ENCODE measurements at places on chromosomes 3 and 15. TPM values are rescaled to one million over a fixed set of nuclear protein-coding genes. Genes with fewer than 3 reads are reported as not detected.

LARP6 gene
- polyA plus RNA-seq: not detected

MEGF11 gene
- 0.21 TPM for polyA plus RNA-seq

EFCAB12 gene
- polyA plus RNA-seq: 0.05 TPM

LYZL4 gene
- not detected for polyA plus RNA-seq

SLC28A1 gene
- polyA plus RNA-seq: not detected

EPHA3 gene
- polyA plus RNA-seq: not detected

C3orf49 gene
- polyA plus RNA-seq: not detected

SNTN gene
- not detected for polyA plus RNA-seq

PAQR5 gene
- not detected for polyA plus RNA-seq

STRIT1 gene
- polyA plus RNA-seq: not detected

RBP2 gene
- polyA plus RNA-seq: not detected

JAGN1 gene
- 70.8 TPM for polyA plus RNA-seq

MLF1 gene
- 6.8 TPM for polyA plus RNA-seq

GRCh38 chr15:91429973-91430372 lies 329.9 kb downstream of the SV2B start:
- no peak for DNase-seq

- DNase-seq: no peak
Measured at GRCh38 chr3:17040322-17040989, 155.7 kb downstream of the PLCL2 start.

GRCh38 chr15:76309601-76310330 lies 1.5 kb downstream of the ETFA start:
- no peak for DNase-seq

GRCh38 chr3:125001557-125002413 lies 54.0 kb downstream of the HEG1 start:
- peak; percentile 5 for DNase-seq

GRCh38 chr3:97575742-97576141 lies 188.8 kb upstream of the ARL6 start:
- DNase-seq: no peak

GRCh38 chr3:94246171-94246570 lies 183.3 kb downstream of the NSUN3 start:
- no peak for DNase-seq

DNA sequence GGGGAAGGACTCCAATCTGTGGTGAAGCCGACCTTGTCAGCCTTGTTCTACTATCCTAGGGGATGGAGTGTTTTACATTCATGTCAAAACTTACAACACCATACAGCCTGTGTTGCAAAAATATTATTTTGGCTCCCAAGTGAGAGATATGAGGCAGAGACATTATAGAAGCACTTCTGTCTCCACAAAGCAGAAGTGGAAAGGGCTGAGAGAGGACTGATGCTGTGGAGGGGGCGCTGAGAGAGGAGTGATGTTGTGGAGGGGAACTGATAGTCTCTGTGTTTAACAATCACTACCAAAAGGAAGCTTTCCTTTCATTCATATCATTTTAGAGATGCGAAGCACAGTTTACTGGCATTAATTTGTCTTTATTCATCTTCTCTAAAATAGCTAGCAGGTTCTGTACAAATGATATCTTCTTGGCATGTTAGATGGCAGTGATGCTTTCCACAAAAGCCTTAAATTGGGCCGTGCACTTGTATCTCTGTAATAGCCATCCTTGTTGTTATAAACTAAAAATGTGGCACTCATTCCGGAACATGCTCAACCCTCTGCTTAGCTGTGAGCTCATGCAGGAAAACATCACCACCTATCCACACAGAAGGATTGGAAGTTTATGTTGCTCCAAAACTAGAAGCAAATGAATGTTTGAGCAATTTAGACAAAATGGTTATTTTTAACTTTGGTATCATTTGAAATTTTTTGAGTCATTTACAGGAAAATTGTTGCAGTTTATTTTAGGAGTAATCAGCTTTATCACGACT lies 134.6 kb upstream of the TP63 start:
- DNase-seq: no peak

- DNase-seq: no peak
Measured at GRCh38 chr3:10806006-10806405, 10.0 kb upstream of the SLC6A11 start.

DNA sequence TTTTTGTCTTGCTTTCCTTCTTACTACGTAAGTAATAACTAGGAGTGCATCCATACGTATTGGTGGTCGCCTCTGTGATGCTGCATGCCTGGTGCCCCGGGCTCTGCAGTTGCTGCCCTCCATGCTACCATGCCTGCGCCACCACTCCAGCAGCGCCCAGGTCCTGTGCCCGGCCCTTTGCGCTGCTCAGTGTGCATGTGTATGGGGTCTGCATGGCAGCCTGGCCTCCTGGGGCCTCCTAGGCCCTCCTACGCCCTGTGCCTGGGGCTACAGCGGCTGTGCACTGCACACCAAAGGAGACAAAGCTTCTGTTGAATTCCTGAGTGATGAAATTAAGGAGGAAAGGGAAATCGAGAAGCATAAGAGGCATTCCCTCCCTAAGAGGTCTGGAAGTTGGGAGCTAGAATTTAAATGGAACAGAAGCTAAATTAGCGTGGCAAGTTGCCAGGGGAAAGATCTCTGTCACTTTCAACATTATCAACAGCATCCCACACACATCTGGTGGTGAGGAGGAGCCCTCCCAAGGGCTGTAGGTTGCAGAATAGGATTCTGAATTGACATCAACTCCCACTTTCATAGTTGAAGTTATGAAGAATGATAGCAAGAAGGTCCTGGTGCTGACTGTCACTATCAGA lies 275.0 kb upstream of the CHRM5 start:
- DNase-seq: no peak

DNA sequence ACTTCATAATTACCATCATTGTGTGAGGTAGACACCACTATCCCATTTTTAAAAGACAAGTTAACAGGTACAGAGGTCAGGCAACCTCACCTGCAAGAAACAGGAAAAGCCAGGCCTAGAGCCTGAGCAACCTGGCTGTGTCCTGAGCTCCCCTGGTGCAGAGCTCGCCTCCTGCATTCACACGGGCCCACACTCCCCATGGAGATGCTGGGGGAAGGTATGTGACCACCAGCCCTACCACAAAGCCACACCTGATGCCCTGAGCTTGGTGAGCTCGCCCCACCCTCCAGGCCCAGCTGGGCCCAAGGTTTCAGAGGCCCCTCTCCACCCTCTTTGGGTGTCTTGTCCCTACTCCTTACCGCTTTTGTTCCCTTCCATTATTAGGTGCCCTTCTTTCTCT lies 1.2 kb upstream of the EFCAB12 start:
- DNase-seq: no peak

DNA sequence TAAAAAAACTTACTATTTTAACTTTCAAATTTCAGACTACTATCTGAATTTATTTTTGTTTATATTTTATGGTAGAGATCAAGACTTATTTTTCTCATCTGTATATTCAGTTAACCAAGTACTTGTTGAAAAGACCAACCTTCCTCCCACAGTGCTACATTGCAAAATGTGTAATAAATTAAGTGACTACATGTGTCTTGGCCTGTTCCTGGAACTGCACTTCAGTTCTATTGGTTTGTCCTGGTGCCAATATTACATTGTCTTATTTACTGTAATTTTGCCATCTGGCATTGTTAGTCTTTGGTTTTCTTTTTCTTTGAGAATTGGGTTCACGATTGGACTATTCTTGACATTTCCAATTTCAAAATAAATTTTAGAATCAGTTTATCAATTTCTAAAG lies 138.4 kb upstream of the KCNMB2 start:
- no peak for DNase-seq

- no peak for DNase-seq
Measured at GRCh38 chr3:138914870-138915502, 32.0 kb downstream of the FOXL2 start.

GRCh38 chr3:178131801-178132200 lies 404.4 kb upstream of the KCNMB2 start:
- no peak for DNase-seq

- DNase-seq: no peak
Measured at GRCh38 chr3:124256156-124256555, 264.2 kb upstream of the ROPN1 start.

- no peak for DNase-seq
Measured at GRCh38 chr15:57533448-57533799, 58.3 kb upstream of the MYZAP start.

DNA sequence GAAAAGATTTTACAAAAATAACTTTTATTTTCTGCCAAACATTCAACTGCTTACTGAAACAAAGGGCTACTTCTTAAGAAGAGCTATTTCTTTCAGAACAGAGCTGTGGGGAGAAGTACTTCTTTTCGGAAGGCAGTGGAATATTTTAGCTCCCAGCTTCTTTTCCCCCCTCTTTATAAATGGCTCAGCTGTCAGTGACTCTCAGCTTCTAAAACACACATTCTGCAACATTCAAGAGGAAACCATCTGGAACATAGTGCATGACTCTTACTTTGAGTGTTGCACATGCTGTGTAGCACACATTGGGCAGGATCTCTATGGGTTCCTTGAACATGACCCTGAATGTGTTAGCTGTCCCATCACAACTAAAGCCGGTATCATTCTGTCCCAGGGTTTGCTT lies 7.0 kb upstream of the C15orf40 start:
- no peak for DNase-seq

- DNase-seq: no peak
Measured at GRCh38 chr3:131831608-131832007, 203.2 kb downstream of the CPNE4 start.

GRCh38 chr3:120678331-120678947 lies 3.6 kb downstream of the HGD start:
- no peak for DNase-seq

DNA sequence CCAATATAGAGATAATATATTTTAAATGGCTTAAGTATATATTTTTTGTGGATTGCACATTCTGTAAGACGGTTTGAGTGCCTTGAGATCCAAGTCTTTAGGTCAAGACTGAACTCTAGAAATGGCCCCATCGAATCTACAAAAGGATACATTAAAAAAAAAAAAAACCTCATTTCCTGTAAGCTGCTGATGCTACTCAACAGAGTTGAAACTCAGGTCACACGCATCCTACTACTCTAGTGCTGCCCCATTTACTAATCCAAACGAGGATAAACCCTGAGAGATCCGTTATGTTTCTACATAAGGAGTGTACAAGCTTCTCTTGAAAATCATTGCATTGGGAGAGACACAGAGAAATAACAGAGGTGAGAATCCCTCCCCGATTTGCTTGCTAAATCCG lies 187.3 kb downstream of the TIGIT start:
- no peak for DNase-seq

GRCh38 chr3:149586871-149587270 lies 71.0 kb downstream of the WWTR1 start:
- DNase-seq: no peak

- no peak for DNase-seq
Measured at GRCh38 chr3:41244620-41245336, 45.5 kb downstream of the CTNNB1 start.

GRCh38 chr15:29522373-29523276 lies 253.0 kb upstream of the NSMCE3 start:
- DNase-seq: no peak

GRCh38 chr3:17709236-17709810 lies 33.1 kb downstream of the TBC1D5 start:
- no peak for DNase-seq

DNA sequence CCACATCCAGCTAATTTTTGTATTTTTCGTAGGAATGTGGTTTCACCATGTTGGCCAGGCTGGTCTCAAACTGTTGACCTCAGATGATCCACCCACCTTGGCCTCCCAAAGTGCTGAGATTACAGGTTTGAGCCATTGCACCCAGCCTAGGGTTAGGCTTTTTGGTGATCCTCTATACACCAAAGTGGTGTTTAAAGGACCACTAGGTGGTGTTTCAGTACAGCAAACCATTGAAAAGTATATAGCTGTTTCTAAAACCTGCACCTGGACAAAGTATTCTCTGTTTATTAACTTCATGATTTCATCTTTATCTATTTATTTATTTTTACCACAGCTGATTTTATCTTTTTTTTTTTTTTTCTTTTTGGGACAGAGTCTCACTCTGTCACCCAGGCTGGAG lies 68.4 kb downstream of the MINDY2 start:
- no peak for DNase-seq

DNA sequence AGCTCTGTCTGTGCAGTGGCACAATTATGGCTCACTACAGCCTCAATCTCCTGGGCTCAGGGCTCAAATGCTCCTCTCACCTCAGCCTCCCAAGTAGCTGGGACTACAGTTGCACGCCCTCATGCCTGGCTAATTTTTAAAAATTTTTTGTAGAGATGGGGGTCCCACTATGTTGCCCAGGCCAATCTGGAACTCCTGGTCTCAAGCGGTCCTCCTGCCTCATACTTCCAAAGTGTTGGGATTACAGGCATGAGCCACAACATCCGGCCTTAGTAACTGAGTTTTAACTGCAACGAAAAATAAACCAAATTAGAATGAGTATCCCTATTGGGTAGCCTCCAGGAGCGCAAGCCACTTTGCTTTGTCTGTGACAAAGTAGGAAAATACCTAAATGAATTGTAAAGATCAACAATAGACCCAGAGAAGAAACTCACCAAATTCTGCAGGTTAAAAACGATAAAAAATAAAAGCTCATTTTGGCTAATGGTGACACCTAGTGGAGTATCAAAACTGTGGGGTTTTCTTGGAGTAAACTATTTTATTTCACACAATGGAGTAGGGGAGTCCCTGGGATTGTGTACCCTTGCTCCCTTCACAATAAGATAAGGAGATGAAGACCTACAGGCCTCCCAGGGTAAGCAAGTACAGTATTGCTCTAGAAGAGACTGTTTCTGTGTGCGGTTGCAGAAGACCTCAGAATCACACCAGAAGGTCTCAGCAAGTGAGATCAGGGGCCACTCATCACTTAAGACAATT lies 21.0 kb upstream of the CA12 start:
- no peak for DNase-seq

GRCh38 chr3:101836652-101837598 lies 12.4 kb upstream of the NFKBIZ start:
- DNase-seq: no peak

- DNase-seq: peak; percentile 70
Measured at GRCh38 chr3:171248426-171249111, 211.6 kb downstream of the TNIK start.

- no peak for DNase-seq
Measured at GRCh38 chr3:183710231-183710630, 12.6 kb downstream of the YEATS2 start.

GRCh38 chr3:112773864-112774263 lies 72.8 kb downstream of the CD200R1L start:
- peak; percentile 44 for DNase-seq

DNA sequence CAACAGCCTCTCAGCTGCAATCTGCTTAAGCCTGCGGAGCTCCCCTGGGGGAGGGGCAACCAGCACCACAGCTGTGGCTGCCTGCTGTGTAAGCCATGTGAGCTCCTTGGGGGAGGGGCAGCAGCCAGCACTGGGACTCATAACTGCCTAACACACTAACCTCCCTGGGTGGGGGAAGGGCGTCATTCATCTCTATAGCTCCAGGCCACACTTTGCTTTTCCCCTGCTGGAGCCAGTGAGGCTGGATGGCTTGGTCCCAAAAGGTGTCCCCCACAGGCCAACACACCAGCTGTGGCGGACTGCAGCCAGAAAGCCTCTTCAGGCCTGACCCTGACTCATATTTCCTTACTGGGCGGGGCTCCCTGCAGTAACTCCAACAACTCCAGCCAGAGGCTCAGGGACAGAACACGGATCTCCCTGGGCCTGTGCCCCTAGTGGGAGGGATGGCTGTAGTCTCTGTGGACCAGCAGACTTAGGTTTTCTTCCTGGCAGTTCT lies 129.8 kb downstream of the PPM1L start:
- no peak for DNase-seq

Measured in CD4-positive, CD25-positive, alpha-beta regulatory T cell (primary cell).